Glomerular endothelial cell (primary cell): ENCODE measurements at places on chromosomes 2 and 18.

DNA sequence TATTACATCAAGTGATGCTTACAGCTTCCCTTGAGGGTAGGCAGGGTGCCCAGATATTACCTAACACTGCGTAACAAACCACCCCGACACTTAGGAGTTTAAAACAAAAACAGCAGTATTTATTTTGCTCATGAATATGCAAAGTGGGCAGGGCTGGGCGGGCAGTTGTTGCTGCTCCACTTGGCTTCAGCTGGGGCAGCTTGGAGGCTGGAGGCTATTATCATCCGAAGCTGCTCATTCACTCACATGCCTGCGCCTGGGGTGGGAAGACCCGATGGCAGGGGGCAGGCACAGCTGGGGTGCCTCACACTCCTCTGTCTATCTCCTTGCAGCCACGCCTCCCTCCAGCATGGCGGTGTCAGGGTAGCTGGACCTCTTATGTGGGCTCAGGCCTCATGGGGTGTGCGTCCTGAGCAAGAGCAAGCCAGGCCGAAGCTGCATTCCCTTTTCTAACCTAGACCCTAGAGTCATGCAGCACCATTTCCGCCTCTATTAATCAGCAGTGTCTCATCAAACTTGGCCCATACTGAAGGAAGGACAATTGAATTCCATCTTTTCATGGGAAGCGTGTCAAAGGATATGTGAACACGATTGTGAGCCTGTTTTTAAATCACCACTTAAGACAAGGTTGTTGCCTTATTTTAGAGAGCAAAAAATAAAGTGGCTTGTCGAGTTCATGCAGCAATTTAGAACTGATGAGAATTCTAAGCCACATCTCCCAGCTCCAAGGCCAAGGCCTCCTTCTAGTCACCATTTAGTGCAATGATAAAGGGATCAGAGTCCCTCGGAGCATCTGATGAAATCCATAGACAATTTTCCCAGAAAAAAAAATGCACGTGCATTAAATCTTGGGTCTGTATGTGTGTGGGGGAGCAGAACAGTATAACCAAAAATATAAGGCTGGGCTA lies 54.9 kb downstream of the SDC1 start:
- no peak for DNase-seq

DNA sequence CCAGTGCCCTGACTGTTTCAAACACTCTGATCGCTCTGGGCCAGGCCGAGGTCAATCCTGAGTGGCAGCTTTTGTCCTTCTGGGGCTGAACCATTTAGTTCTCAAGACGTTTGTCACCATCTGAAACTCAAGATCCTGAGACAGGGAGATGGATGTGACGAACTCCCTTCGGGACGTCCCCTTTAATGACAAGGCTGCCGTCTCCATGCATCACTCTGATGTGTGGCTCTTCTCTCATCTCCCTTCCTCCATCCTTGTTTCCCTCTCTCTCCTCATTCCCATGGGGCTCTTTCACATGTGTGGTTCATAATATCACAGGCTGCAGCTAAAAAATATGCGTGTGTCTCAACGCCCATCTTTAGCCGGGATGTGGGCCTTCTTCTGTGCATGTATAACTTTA lies 189.6 kb downstream of the DNER start:
- no peak for DNase-seq

DNA sequence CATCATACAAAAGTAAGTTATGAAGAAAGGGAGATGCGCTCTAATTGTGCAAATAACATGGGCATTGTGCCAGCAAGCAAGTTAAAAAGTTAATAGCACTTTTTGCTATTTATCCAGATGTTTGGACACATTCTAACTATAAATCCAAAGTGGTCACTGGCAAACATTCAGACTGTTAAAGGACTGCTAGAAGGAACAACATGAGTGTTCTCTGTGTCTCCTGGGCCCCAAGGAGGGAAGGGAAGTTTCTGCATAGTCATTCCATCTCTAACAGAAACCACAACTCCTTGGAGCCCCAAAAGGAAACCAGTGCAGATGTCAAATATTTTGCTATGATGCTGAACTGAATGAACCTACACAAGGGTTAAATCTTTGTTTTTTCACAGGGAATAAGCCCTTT lies 213.3 kb upstream of the HNRNPA3 start:
- no peak for DNase-seq

GRCh38 chr2:14577843-14578242 lies 54.7 kb upstream of the LRATD1 start:
- DNase-seq = no peak

- no peak for DNase-seq
Measured at GRCh38 chr18:35121531-35121930, 80.3 kb downstream of the MAPRE2 start.

DNA sequence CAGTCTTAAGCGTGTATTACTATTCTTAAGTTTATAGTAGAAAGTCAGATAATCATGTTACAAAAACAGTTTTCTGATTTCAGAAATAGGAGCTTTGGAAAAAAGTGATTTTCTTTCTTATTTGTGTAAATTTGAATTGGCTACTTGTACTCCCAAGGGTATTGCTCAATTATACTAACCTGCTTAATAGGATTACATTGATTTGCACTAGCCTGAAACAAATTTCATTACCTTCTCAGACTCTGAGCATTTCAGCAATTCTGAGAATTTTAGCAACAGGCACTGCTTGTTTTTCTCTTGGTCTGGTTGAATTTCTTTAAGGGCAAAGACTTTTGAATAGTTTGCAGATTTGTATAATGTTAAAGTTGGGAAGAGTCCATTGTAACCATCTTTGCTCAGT lies 87.2 kb upstream of the NXPH2 start:
- no peak for DNase-seq

DNA sequence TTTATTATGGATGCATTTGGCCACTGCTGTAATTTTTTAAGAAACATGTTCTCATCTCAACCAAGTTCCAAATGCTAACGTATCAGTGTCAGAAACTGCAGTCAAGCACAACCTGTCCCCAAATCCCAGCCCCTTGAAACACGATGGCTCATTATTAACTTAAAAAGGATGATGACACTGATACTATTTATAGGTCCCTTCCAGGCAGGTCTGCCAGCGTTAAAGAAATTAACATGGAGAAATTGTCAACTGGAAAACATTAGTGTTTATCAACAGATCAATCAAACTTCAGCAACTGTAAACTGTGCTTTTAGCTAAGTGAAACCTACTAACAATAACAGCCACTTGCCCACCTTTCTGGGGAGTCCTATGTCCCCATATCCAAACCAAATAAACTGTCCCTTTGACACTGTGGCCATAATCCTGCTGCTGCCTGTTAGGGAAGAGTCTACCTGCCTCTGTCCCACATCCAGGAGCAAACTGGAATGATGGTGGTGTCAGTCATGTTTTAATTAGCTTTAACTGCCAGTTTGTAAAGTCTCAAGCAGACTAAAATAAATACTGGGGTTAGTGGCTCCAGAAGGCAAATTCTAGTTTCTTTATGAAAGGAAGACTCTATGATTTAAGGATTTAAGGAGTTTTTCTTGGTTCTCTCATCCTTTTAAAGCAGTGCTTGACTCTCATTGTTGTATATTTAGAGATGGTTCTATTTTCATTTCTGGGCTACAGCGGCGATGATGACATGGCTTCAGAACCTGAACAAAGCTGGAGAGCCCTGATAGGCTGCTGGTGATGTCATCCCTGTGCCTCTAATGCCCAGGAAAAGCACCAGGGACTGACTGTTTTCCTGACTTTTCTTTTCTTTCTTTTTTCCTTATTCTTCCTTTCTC lies 583.6 kb upstream of the PIK3C3 start:
- DNase-seq = no peak

GRCh38 chr18:3402982-3403451 lies 47.0 kb upstream of the TGIF1 start:
- no peak for DNase-seq

- DNase-seq = no peak
Measured at GRCh38 chr18:27771571-27771970, 405.4 kb downstream of the CDH2 start.

- DNase-seq = no peak
Measured at GRCh38 chr2:210050885-210051284, 48.4 kb downstream of the RPE start.
